ENCODE measurements at places on chromosomes 4 and X.

- DNase-seq = no peak
Measured at GRCh38 chr4:147340591-147341120, 140.2 kb upstream of the EDNRA start.

GRCh38 chrX:143683486-143683885, 37.1 kb downstream of the SPANXN2 start:
- no peak for DNase-seq

DNA sequence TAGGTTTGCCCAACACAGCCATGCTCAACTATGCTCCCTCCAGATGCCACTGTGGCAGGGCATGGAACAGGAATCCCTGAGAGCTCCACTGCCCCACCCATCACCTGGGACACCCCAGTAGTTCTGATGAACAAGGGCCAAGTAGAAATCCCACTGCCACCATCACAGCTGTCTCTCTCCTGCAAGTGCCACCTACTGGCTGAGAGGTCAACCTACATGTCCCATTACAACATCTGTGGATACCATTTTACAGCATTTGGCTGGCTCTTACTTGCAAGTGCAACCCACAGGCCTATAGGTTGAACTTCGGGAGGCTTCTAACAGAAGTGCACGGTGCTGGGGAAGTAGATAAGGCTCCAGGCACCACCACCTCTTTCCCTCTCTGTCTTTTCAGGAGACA, 142.5 kb downstream of the CXXC4 start:
- DNase-seq = no peak

- DNase-seq = no peak
Measured at GRCh38 chr4:160811956-160812355, 1351.8 kb downstream of the FSTL5 start.

DNA sequence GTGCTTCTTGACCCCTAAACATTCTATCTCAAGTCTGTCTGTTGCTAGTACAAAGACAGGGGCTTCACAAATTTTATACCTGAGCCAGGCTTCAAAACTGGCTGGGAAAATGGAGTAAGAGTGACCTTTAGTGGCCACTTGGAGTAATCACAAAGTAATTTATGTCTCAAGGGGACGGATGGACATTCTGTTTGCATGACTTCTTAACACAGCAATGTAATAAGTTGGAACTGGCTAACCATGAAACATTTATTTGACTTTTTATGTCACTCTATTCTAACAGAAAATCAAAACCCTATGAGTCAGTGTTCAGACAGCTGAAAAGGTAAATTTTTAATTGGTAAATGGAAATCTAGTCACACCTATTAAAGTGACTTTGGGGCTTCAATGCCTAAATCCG, 600.6 kb downstream of the ANKRD50 start:
- DNase-seq = peak; percentile 29

- DNase-seq = no peak
Measured at GRCh38 chr4:82648356-82648755, 86.6 kb upstream of the TMEM150C start.

DNA sequence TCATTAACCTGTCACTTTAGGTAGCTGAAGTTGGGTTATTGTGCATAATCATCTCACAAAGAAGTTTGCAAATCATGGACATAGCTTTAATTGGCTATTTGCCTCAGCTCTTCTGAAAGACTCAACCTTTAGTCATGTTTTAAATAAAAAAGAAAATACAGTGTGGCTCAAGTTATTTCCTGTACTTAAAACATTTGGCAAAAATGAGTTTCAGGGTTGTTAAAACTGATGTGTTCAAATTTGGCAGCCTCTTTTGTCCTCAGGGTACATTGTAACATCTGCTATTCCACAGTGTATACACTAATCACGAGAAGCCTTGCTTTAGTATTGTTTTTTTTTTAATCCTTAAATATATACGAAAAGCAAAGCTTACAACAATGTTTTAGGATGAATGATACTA, 31.5 kb upstream of the HPGD start:
- no peak for DNase-seq

DNA sequence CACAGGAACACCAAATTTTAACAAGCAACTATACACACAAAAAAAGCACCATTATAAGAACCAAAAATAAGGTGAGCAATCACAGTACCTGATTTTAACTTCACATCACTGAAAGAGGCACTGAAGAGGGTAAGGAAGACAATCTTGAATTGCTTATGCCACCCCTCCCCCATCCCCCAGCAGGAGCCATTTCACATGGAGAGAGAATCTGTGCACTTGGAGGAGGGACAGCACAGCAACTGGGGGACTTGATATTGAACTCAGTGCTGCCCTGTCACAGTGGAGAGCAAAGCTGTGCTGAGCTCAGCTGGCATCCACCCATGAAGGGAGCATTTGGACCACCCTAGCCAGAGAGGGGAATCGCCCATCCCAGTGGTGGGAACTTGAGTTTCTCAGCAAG, 56.0 kb downstream of the NUDT11 start:
- DNase-seq = no peak

GRCh38 chrX:26580021-26580420, 364.1 kb downstream of the MAGEB5 start:
- no peak for DNase-seq

- DNase-seq = no peak
Measured at GRCh38 chr4:156344397-156344796, 390.7 kb upstream of the CTSO start.

DNA sequence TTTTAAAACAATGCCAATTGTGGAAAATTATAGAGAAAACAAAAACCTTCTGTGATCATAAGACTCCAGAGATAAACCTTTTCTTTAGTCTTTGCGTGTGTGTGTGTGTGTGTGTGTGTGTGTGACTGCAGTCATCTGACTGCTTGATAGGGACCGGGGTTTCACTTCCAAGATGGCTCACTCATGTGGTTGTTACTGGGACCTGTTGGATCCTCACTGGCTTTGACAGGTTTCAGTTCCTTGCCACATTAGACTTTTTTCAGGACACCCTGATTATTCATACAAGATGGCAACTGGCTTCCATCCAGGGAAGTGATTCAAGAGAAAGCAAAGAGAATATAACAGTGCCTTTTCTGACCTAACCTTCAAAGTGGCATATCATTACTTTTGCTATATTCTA, 21.9 kb upstream of the MAD2L1 start:
- DNase-seq = no peak

DNA sequence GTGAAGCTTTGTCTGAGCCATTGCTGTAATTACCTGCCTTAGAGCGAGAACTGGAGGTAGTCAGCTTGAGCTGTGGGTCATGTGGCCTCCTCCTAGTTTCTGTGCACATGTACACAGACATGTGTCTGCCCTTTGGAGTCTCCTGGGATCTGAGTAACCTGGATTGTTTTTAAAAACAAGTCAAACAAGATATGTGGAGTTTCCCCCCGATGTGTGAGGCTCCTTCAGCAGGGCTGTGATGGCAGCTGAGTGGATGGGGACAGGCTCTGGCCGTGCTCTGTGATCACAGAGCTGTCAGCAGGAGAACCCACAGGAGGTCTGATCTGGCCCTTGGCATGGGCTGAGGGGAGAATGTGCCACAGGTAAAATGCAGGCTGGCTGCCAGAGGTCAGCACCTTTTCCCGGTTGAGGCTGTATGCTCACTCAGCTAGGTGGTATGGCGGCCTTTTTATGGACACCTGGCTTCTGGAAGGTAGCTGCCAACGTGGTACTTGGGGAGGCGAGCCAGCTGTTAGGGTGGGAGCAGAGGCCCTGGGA, 38.4 kb downstream of the NOP14 start:
- DNase-seq = no peak

GRCh38 chrX:24619647-24620046, 27.5 kb downstream of the PCYT1B start:
- no peak for DNase-seq

DNA sequence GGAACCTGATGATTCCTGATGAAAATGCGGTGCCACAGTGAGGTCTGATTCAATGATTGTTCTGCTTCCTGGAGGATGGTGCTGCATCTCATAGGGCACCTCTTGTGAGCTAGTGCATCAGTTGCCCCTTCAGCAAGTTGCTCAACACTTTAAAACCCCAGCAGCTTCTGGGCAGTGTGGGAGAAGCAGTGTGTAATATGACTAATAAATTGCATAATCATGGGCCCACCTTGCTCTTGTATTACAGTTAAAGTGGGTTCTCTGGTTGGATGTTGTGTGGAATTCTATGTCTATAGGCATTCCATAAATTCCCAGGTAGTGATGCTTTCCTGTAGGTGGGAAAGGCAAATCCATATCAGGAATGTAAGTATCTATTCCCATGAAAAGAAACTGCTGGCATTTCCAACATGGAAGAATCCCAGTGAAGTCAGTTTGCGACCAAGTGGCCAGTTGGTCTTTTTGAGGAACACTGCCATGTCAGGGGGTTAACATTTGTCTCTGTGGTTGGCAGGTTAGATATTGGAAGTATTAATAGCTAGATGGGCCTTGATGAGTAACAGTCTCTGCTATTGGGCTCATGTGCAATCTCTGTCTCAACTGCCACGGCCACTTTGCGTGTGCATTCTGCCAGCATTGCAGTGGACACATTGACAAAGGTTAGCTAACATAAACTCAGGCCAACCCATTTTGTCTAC, 121.1 kb upstream of the OTUD4 start:
- DNase-seq = no peak

DNA sequence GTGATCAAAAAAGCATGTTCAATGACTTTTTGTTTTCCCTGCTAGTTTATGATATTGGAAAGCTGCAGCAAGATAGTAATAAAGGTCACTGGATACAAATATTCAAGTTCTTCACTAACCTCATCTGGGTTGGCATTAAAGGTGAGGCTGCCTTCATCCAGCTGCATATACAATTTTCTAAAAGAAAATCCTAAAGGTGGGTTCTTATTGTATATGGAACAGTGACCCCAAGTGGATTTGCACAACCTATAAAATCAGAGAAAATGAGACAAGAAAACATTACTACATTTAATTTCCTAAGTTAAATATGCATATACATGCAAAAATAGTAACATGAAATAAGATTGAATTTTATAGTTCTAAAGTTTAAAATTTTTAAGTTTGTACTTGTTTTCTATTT, 23.9 kb downstream of the FBXO8 start:
- DNase-seq = no peak

DNA sequence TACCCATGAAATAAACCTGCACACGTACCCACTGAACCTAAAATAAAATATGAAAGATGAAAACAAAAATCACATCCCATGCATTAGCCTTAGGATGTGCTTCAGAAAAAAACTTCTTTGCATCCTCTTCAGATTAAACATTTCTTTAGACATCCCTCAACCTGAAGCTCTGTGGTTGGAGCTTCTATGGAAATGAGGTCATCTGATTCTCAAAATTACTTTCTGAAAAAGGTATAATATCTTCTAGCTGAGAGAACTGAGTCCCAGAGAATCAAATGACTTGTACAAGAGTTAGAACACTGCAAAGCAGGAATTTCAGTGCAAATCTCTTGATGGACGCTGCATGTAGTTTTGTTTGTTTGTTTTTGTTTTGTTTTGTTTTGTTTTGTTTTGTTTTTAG, 19.1 kb upstream of the ANTXR2 start:
- no peak for DNase-seq

GRCh38 chr4:147381749-147382148, 99.1 kb upstream of the EDNRA start:
- no peak for DNase-seq

DNA sequence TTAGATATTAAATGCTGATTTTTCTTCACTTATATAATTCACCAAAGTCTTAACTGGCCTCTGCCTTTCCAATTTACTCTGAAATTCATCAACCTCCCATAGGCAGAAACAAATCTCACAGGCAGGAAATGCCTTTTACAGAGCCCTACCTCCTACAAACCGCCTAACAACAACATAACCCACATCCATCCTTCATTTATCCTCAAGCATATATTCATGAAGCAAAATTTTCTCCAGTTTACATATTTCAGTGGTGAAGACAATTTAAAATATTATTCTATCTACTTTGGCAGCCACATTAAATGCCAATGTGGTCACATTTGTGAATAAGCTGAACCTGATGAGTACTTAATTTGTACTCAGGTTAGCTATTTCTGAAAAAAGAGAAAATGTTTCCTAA, 30.3 kb downstream of the SEPSECS start:
- no peak for DNase-seq

DNA sequence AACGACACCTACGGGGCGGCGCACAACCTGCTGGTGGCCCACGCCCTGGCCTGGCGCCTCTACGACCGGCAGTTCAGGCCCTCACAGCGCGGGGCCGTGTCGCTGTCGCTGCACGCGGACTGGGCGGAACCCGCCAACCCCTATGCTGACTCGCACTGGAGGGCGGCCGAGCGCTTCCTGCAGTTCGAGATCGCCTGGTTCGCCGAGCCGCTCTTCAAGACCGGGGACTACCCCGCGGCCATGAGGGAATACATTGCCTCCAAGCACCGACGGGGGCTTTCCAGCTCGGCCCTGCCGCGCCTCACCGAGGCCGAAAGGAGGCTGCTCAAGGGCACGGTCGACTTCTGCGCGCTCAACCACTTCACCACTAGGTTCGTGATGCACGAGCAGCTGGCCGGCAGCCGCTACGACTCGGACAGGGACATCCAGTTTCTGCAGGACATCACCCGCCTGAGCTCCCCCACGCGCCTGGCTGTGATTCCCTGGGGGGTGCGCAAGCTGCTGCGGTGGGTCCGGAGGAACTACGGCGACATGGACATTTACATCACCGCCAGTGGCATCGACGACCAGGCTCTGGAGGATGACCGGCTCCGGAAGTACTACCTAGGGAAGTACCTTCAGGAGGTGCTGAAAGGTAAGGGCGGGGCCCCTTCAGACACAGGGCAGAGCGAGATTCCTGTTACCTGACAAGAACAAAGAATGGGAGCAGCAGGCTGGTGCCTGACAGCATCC, 11.7 kb downstream of the RPL9 start:
- peak; percentile 94 for DNase-seq

GRCh38 chr4:56861360-56861759, 39.9 kb upstream of the SPINK2 start:
- no peak for DNase-seq

DNA sequence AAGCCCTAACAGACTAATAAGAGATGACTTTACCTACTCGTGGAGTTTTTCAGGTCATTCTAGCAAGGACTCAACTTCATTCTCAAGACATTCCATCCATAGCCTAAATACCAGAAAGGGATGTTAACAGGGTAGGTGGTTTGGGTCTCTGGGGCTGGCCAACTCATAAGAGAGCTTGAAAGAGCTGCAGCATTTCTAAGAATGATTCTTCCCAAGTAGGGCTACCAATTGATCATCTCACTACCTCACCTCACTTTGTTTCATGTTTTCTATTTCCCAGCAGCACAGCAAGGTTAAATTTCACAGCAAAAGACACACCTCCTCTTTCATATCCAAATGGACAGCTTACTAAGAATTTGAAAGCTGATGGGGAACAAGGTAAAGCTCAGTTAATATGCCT, 614.8 kb upstream of the DIPK2B start:
- DNase-seq = no peak

GRCh38 chrX:789096-789495, 158.5 kb downstream of the SHOX start:
- no peak for DNase-seq

- DNase-seq = no peak
Measured at GRCh38 chrX:69074726-69075125, 90.5 kb downstream of the PJA1 start.

GRCh38 chr4:81628489-81628888, 156.8 kb upstream of the RASGEF1B start:
- no peak for DNase-seq
